Left renal pelvis (tissue), 4 donors: ENCODE measurements at places on chromosomes 16 and 17.

DNA sequence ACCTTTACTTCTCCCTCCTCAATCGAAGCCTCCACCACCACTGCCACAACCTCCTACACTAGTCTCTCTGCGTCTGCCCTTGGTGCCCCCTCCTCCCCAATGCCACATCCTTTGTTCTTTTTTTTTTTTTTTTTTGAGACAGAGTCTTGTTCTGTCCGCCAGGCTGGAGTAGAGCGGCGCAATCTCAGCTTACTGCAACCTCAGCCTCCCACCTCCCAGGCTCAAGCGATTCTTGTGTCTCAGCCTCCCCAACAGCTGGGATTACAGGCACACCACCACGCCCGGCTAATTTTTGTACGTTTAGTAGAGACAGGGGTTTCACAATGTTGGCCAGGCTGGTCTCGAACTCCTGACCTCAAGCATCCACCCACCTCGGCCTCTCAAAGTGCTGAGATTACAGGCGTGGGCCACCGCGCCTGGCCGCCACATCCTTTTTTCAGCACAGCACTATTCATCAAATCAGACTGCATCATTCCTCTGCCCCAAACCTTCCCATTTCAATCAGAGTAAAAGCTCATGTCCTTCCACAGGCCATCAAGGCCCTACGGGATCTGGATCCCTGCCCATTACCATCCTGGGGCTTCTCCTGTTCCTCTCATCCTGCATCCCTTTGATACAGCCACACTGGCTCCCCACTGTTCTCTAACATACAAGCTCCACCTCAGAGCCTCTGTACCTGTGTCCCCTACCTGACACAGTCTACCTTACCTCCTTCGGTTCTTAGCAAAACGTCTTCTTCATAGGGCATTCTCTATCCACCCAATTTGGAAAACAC is 2.0 kb downstream of the KLHL11 start:
- DNase-seq, result no peak

DNA sequence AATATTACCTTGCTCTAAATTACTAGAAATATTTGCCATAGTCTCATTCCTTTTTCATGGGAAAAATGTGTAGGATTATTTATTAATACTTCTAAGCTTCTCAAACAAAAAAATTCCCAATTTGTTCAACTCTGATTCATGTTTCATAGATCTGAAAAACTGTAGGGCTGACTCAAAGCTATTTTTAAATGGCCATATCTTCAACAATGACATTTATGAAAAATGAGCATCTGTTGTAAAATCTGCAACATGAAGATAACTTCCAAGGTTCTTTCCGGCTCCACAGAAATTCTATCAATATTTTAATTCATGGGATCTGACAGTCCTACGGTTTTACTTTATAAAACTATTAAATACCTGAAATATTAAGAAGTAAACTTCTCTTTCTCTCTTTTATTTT is 192.7 kb upstream of the KCNJ16 start:
- DNase-seq, result no peak

- DNase-seq, result no peak
Observed at GRCh38 chr17:43994272-43995149, 9.9 kb upstream of the NAGS start.

DNA sequence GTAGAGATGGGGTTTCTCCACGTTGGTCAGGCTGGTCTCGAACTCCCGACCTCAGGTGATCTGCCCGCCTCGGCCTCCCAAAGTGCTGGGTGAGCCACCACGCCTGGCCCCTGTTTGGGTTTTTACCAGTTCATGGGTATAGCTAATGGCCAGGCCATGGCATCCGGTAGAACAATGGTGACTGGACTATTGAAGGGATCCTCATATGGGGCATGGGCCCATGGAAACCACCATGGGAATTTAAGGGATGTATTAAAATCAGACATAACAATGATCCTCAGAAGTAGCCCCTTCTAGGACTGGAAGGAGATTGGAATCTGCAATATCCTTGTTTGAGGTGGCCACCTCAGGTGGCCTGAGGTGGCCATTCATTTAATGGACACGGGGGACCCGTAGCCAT is 17.5 kb upstream of the GUCY2D start:
- no peak for DNase-seq

- DNase-seq, result no peak
Observed at GRCh38 chr17:3557768-3558583, at the start of gene TRPV3. TRPV3 (minus strand) TSS chr17:3557812; CDS start chr17:3554850, 2,962 bp downstream.
